ENCODE measurements at places on chromosomes 5 and 9.
A peak's percentile ranks its signal among the peaks of the same experiment; 100 is the strongest.

DNA sequence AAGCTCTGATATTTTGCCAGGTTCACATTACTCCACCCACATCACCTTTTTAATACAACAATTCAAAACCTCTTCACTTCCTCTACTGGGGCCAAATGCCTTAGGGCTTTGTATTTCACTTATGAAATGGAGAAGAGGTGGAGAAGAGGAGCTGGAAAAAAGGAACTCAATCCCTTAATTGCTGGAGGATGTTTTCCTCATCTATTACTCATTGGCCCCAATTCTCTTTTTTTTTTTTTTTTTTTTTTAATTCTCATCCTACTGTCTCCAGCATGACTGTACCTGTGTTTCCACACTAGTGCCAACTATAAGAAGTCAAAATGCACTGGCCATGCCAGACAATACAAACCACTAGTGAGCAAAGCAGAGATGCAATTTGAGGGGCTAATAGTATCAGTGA lies 20.9 kb downstream of the FAM13B start:
- no peak for DNase-seq

DNA sequence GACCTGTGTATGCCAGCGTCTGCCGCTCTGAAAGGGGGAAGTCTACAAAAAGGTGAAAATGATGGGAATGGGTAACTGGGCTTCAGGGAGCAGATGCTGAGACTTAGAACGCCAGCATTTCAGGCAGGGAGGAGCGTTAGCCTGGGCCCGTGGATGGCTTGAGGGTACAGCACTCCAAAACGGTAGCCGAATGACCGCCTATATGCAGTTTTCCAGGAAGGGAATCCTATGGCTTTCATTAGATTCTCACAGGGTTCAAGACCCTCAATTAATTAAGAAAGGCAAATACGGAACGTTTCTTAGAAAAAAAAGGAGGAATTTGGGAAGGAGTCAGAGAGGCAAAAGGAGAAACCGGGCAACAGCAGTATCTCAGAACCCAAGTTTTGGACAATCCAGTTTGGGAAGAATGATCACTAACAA lies 639 bp downstream of the AMACR start:
- peak; percentile 14 for DNase-seq

DNA sequence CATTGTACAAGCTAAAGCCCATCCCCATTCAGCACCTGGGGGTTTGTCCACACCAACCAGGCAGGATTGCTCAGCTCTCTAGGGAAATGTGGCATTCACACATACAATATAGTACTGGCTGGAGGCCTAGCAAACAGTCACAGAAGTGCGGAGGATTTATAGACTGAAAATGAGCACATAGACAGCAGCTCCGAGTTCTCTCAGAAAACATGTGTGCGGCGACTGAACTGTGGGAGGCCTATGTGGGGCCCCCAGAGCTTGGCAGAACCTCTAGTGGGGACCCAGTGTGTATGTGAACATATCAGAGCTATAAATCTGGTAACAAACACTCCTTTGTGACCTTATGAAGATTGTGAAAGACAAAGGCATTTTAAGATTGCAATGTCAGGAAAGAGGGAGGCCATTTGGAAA lies 431.1 kb downstream of the DTWD2 start:
- DNase-seq: no peak

GRCh38 chr9:69260161-69260560 lies 64.9 kb upstream of the ENTREP1 start:
- no peak for DNase-seq

Data from AG08395 (cell line).